ENCODE measurements at places on chromosomes 7 and 10.

- DNase-seq, result no peak
These were observed 311.6 kb upstream of the MKI67 start for GRCh38 chr10:128437786-128438345.

GRCh38 chr7:141477865-141478264 is 73.3 kb upstream of the AGK start:
- DNase-seq, result no peak

DNA sequence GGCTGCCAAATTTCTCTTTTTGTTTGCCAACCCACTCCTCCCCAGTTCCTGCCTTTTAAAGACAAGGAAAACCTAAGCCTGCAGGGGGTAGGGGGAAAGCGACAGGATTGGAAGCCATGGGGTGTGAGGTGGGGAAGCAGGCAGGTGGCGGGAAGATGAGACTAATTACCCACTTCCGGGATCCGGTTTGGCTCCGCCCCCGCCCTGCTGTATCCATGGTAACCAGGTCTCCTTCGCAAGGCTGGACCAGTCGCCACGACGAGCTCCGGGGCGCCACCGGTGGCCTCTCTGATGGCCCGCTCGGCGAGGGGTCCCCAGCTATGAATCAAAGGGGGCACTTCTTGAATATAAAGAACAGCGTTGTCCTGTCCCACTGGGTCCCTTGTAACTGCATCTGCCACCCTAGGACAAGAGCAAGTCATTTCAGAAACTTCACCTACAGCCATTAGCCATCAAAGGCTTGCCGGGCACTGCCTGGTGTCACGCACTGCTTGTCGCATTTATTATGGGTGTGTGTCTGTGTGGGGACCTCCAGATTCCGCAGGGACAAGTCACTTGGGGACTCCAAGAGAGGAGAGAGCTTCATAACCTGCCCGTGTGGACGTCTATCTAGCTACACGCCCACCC is 55.4 kb upstream of the LMTK2 start:
- peak; percentile 58 for DNase-seq

GRCh38 chr7:129952086-129952652 is 591 bp downstream of the UBE2H start:
- peak; percentile 17 for DNase-seq

DNA sequence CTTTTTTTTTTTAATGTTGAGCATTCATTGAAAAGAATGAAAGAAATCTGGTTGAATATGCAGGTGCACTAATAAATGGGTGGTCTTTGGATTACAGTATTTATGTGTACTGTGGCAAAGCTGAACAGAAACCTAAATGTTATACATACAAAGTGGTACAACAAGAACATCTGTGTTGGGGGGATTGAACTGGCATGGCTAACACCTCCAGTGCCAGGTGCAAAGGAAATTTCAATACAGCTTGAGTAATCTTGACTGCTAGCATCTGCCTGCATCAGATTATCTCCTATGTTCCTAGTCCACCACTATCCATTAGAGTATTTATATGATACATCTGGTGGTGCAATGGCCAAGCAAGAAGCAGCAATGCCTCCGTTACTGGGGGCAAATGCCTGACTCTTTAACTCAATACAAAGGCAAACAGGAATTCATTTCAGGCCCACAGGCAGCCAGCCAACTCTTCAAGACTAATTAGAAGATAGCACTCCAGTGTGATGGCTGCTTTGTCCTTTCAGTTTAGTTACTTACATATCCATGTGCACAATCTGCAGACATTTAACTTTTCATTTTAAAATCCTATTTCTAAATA is 220.5 kb upstream of the ETV1 start:
- no peak for DNase-seq

- DNase-seq, result no peak
These were observed 1.2 kb downstream of the CLDN15 start for GRCh38 chr7:101236292-101236835.

- no peak for DNase-seq
These were observed 47.9 kb upstream of the IGFBP3 start for GRCh38 chr7:45968856-45969541.

GRCh38 chr7:24464861-24465260 is 108.4 kb upstream of the PALS2 start:
- no peak for DNase-seq

GRCh38 chr7:133482599-133482998 is 229.7 kb downstream of the EXOC4 start:
- no peak for DNase-seq

DNA sequence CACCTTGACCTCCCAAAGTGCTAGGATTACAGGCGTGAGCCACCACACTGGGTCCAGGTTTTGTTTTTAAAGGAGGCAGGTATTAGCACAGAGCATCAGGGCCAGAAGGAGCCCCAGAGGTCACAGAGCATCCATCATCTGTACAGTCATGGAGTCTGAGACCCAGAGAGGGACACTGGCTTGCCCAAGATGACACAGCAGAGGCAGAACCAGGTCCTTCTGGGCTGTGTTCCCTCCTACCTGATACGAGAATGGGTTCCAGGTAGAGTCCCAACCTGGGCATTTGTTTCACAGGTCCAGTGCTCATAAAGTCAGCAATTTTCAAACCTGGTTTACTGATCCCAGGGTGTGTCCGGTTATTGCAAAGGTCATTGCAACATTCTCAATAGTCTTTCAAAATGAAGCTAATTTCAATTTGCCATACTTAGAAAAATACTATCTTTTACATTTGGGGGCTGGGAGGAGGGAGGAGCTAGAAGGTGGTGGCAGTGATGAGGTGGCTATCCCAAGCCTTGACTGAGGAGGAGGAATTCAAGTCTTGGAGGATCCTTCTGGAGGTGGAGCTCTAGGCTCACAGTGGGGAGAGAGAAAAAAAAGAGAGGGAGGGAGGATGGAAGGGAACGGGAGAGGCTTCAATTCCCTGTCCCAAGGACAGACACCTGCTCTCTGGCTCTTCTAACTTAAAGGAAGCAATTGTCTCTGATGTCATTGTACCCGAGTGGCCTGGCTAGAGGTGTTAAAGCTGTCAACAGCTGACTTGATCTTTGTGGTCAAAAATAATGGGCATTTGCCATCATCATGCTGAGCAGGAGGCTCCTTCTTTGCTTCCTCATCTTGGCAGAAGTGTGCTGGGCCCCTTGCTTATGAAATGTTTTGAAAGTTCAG is 8.1 kb downstream of the MXI1 start:
- DNase-seq, result no peak

- DNase-seq, result peak; percentile 10
These were observed 987 bp downstream of the INA start for GRCh38 chr10:103277713-103278536.

GRCh38 chr10:121312587-121312986 is 285.7 kb downstream of the FGFR2 start:
- no peak for DNase-seq

- DNase-seq, result no peak
These were observed 61.1 kb upstream of the IL6 start for GRCh38 chr7:22665923-22666322.

GRCh38 chr7:147523056-147523455 is 1067.5 kb upstream of the C7orf33 start:
- no peak for DNase-seq

DNA sequence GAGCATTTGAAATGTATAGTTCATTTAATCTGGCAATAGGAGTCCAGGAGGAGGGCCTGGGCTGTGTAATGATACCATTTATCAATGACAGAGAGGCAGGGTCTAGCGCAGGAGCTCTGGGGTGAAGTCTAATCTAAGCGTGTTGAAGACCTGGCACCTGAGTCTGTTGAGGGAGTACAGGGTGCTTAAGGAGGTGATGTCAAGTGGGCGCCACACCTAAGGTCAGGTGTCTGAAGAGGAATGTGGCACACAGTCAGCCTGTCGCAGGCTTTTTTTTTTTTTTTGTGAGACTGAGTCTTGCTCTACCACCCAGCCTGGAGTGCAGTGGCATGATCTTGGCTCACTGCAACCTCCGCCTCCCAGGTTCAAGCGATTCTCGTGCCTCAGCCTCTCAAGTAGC is 2.3 kb downstream of the LLCFC1 start:
- no peak for DNase-seq

DNA sequence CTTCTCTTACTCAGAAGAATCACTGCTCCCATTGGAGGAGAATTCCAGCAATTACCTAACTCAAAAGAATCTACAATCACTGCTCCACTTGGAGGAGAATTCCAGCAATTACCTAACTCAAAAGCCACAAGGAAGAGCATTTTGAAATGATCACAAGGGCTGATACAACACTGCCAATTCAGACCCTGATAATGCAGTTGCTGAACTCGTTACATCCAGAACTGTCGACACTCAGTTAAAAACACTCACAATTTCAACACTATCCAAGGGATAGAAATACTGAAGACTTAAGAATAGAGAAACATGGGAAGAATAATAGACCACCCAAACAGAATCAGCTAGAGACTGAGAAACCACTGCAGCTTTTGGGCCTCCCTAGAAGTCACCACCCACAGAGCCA is 27.8 kb downstream of the AFAP1L2 start:
- no peak for DNase-seq

- DNase-seq, result no peak
These were observed 23.3 kb downstream of the MALRD1 start for GRCh38 chr10:19071946-19072345.

- peak; percentile 75 for DNase-seq
These were observed 214.4 kb downstream of the FAM107B start for GRCh38 chr10:14560274-14560673.

GRCh38 chr10:70772627-70773026 is 12.6 kb downstream of the TBATA start:
- DNase-seq, result no peak

- DNase-seq, result no peak
These were observed 195.6 kb downstream of the WDR37 start for GRCh38 chr10:1251769-1252168.

DNA sequence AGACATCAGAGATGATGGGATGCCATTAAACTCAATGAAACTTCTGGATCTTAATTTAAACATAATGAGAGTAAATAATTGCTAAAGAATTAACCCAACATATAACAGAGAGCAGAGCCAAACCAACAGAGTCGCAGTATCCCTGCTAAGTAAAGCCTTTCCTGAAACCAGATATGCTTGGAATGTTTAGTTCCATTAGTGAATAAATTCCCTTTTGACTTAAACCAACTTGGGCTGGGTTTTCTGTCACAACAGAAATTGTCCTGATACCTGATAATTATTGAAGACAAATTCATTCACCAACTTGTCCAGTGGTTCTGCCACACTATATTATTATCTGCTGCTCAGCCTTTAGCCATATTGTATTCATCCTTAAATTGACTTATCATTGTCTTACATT is 286.7 kb downstream of the FZD1 start:
- DNase-seq, result no peak

DNA sequence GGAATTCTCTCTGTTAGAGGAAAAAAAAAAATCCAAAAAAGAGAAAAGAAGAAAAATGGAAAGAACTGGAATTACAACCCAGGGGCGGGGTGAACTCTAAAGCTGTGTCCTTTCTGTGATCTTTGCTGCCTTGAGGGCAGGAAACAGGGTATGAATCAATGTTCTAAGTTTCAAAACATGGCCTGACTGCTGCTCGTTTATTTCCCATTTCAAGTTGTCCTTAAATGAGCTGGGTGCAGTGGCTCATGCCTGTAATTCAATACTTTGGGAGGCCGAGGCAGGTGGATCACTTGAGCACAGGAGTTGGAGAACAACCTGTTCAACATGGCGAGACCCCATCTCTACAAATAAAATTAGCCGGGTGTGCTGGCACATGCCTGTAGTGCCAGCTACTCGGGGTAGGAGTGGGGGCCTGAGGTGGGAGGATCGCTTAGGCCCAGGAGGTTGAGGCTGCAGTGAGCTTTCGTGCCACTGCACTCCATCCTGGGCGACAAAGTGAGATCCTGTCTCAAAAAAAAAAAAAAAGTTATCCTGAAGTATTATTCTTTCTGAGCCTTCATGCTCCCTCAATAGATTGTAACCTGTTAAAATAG is 24.7 kb upstream of the TFAM start:
- no peak for DNase-seq

DNA sequence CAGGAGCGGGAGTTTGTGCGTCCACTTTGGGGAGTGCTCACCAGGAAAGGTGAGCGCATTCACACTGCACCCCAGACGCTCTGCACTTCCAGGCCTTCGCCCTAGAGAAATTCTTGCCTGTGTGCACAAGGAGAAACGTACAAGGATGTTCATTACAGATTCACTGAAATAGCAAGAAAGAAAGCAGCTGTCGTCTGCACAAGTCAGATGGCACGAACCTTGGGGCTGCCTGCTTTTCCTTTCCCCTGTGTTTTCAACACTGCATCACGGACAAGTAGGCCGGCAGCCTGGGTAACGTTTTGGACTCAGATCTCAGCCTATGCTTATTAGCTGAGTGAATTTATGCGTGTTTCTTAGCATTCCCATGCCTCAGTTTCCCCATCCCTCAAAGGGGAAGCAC is 546.8 kb upstream of the FOXK1 start:
- DNase-seq, result no peak

DNA sequence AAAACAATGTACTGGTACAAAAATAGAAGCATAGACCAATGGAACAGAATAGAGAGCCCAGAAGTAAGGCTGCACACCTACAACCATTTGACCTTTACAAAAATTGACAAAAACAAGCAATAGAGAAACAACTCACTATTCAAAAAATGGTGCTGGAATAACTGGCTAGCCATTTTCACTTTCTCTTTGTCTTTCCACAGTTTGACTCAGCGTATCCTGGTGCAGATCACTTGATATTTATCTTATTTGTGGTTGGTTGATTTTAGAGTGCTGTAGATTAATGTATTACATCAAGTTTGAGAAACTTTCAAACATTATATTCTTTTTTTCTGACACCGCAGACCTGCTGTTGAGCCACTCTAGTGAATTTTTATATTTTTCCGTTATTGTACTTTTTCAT is 381.4 kb downstream of the DGKB start:
- DNase-seq, result no peak

- no peak for DNase-seq
These were observed 9.1 kb downstream of the MDFIC start for GRCh38 chr7:114930829-114931655.

- no peak for DNase-seq
These were observed 58.1 kb upstream of the MXI1 start for GRCh38 chr10:110149259-110149658.

DNA sequence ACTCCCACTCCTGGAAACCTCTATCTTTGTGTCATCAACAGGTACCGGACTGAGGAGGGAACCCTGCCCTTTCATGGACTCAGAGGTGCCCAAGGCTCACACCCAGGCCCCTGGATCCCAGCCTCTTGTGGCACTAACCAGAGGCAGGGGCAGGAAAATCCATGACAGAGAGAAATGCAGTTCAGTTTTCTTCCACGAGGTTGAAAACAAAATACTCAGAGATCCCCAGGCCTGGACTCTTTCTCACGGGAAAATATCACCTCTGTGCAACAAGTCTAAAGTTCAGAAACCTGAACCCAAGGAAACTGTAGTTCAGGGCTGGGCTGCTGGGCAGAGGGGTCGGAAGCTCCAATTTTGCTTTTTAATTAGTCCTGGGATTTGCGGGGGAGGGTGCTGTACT is 21.4 kb upstream of the OPN4 start:
- DNase-seq, result no peak

GRCh38 chr7:47513741-47514241 is 68.1 kb downstream of the TNS3 start:
- no peak for DNase-seq

GRCh38 chr7:140670343-140670935 is 2.3 kb upstream of the ADCK2 start:
- no peak for DNase-seq

Measured in activated naive CD4-positive, alpha-beta T cell treated with anti-CD3 and anti-CD28 coated beads, Interleukin-2, amount 50 U/mL, for 16 hours (primary cell).